Vagina (tissue), 2 donors: ENCODE measurements at places on chromosomes 6 and 20. TPM values are rescaled to one million over a fixed set of nuclear protein-coding genes. Genes with fewer than 3 reads are reported as not detected.
A peak's percentile ranks its signal among the peaks of the same experiment; 100 is the strongest.

Gene PNPLA1
- total RNA-seq = not detected

- H3K36me3 ChIP-seq = no peaks in the 10 kb centered on the region
- H3K4me1 ChIP-seq = no peaks in the 10 kb centered on the region
- no peak overlapping the region for H3K4me3 ChIP-seq
Observed at GRCh38 chr6:168376120-168376519, 56.5 kb upstream of the DACT2 start.

Gene RNF182
- 2.2 TPM for total RNA-seq

DNA sequence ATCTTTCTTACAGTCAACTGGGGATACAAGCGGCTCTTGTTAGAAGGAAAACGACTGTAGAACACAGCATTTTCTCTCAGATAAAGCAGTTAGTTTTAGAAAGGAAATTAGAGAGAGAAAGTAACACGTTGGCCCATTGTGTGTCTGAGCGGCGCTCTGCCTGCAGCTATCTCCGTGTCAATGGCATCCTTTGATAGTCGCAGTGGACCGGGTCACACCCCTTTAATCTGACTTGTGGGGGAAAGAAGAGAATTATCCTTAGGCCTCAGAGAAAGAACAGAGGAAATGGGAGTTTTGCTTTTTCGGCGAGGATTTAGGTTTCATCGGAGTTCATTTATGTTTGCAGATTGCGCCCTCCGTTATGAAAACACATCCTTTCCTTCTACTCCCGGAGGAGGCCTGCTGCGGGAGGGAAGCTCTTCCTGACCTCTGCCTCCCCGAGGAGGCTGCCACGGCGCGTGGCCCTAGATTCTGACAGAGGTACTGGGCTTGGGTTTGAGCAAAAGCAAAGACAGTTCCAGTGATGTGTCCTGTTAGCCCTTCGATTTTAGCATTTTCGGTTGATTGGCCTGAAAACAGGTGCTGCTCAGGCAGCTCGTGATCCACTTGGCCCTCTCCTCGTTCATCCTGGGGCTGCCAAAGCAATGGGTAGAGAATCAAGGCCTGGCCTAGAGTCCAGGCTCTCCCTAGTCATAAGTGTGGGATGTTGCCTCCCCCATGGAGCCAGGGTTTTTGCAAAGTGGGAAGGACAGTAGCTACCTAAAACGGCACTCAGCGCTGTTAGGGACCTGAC lies 74.9 kb downstream of the ZDHHC14 start:
- no peaks in the 10 kb centered on the region for H3K36me3 ChIP-seq
- DNase-seq = no peak
- H3K27me3 ChIP-seq = no peaks in the 10 kb centered on the region
- no peak overlapping the region for H3K4me3 ChIP-seq
- H3K4me1 ChIP-seq = no peaks in the 10 kb centered on the region

Gene WFDC13
- not detected for total RNA-seq

- DNase-seq = no peak
- no peak overlapping the region for H3K4me3 ChIP-seq
- no peaks in the 10 kb centered on the region for H3K36me3 ChIP-seq
Observed at GRCh38 chr20:52340036-52340634, 148.6 kb upstream of the ZFP64 start.

- peaks cover 7% of the 10 kb centered on the region for H3K4me1 ChIP-seq
- H3K36me3 ChIP-seq = no peaks in the 10 kb centered on the region
- no peaks in the 10 kb centered on the region for H3K27me3 ChIP-seq
- DNase-seq = no peak
- H3K27ac ChIP-seq = peak overlapping the region; percentile 44
- H3K4me3 ChIP-seq = peak overlapping the region; percentile 30
Observed at GRCh38 chr6:6736791-6737654, 148.5 kb downstream of the LY86 start.

- H3K36me3 ChIP-seq = no peaks in the 10 kb centered on the region
- H3K27ac ChIP-seq = no peak overlapping the region
- DNase-seq = no peak
- H3K27me3 ChIP-seq = no peaks in the 10 kb centered on the region
- H3K4me1 ChIP-seq = peaks cover 4% of the 10 kb centered on the region
Observed at GRCh38 chr6:149445573-149445972, 39.2 kb downstream of the ZC3H12D start.

- H3K4me3 ChIP-seq = no peak overlapping the region
- no peaks in the 10 kb centered on the region for H3K4me1 ChIP-seq
- no peak overlapping the region for H3K27ac ChIP-seq
- no peaks in the 10 kb centered on the region for H3K27me3 ChIP-seq
- no peak for DNase-seq
Observed at GRCh38 chr6:86357877-86358276, 579.5 kb upstream of the HTR1E start.

GRCh38 chr6:131782764-131783163 lies 25.1 kb upstream of the ENPP1 start:
- no peaks in the 10 kb centered on the region for H3K36me3 ChIP-seq
- H3K4me1 ChIP-seq = no peaks in the 10 kb centered on the region
- no peak overlapping the region for H3K27ac ChIP-seq

DNA sequence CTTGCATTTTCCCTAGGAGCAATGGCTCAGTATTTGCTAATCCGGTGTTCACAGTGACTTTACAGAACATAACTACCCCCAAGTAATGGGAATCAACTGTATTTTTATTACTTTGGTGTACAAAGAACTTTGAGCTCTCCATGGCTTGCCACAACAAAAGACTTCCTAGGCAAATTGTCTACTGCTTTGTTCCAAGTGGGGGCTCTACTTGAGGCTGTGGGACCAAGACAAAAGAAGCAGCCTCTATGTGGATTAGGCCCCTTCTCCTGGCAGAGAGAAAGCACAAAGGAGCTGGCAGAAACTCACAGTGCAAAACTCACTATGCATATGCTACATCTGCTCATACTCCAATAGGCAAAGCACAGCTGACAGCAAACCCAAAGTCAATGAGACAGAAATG lies 853 bp downstream of the WFDC8 start:
- no peaks in the 10 kb centered on the region for H3K36me3 ChIP-seq
- no peak overlapping the region for H3K27ac ChIP-seq
- DNase-seq = no peak
- no peaks in the 10 kb centered on the region for H3K27me3 ChIP-seq
- H3K4me1 ChIP-seq = peaks cover 8% of the 10 kb centered on the region
- H3K4me3 ChIP-seq = no peak overlapping the region

GRCh38 chr6:29941016-29941415 lies 1.3 kb upstream of the HLA-A start:
- H3K27ac ChIP-seq = no peak overlapping the region
- H3K27me3 ChIP-seq = no peaks in the 10 kb centered on the region
- H3K4me1 ChIP-seq = peaks cover 9% of the 10 kb centered on the region
- H3K4me3 ChIP-seq = no peak overlapping the region

DNA sequence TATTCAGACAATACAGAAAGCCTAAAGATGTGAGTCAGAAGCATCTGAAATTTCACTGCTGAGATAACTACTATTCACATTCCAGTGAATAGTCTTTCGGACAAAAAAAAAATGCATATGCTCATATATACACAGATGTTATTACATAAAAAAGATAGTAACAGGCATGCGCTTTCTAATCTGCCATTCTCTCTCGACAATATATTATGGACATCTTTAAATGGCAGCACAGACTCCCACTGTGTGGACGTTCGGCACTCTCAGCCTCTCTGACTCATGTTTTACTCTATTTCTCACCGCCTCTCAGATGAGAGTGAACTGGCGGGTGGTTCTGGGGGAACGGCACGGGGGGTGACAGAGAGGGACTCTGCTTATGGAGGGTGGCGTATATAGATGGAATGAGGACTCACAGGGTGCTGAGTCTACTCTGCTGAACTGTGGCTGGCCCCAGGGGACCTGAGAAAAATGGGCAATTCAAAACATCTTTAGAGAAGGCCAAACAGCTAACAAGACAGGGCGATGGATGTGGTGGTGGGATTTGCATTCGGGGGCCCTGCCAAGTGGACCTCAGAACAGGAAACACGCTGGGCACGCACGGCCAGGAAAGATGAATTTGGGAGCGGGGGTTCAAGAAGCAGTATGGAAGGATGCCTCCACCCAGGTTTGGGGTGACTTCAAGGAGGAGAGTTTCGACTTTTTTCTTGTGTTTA lies 68.9 kb downstream of the MDGA1 start:
- peaks cover 15% of the 10 kb centered on the region for H3K4me1 ChIP-seq
- no peaks in the 10 kb centered on the region for H3K27me3 ChIP-seq
- H3K27ac ChIP-seq = no peak overlapping the region
- no peak overlapping the region for H3K4me3 ChIP-seq
- no peaks in the 10 kb centered on the region for H3K36me3 ChIP-seq

Gene SLC25A27
- total RNA-seq = 39.3 TPM

DNA sequence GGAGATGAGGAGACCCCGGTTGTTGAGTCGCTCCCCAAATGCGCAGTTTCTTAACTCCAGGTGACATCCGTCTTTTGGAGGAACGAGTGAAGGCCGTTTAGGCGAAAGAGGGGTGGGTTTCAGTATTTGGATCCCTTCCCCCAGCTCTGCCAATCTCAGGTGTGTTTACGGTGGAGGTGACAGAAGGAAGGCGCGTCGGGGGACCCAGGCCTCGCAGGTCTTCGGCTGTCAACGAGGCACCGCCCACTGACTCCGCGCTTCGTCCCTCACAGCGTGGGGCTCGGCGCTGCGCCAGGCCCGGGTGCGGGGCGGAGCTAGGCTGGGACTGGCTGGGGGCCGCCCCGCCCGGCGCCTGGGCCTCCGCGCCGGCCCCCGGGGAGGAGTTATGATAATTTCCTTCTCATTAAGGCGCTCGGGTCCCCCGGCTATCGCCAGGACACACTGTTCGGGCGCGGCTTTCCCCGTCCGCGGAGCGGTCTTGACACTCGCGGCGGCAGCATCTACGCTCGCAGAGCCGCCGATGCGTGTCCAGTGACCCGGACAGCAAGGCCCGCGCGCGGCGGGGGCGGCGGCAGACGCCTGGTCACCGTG lies at the start of gene TFAP2C:
Gene TFAP2C (plus strand): TSS at position 434 of the 591 bp plus-strand sequence. CDS start 239 bp downstream, outside the sequence.
- peak within 1 kb of the TSS; percentile 86 for H3K4me3 ChIP-seq
- H3K4me1 ChIP-seq = peaks cover 62% of the 10 kb centered on the region
- H3K27me3 ChIP-seq = no peaks in the 10 kb centered on the region
- peak within 1 kb of the TSS; percentile 92 for H3K27ac ChIP-seq

GRCh38 chr20:3045042-3045815 lies 623 bp upstream of the MRPS26 start:
- no peak for DNase-seq
- peak overlapping the region; percentile 88 for H3K4me3 ChIP-seq
- no peaks in the 10 kb centered on the region for H3K36me3 ChIP-seq
- H3K27ac ChIP-seq = peak overlapping the region; percentile 82

DNA sequence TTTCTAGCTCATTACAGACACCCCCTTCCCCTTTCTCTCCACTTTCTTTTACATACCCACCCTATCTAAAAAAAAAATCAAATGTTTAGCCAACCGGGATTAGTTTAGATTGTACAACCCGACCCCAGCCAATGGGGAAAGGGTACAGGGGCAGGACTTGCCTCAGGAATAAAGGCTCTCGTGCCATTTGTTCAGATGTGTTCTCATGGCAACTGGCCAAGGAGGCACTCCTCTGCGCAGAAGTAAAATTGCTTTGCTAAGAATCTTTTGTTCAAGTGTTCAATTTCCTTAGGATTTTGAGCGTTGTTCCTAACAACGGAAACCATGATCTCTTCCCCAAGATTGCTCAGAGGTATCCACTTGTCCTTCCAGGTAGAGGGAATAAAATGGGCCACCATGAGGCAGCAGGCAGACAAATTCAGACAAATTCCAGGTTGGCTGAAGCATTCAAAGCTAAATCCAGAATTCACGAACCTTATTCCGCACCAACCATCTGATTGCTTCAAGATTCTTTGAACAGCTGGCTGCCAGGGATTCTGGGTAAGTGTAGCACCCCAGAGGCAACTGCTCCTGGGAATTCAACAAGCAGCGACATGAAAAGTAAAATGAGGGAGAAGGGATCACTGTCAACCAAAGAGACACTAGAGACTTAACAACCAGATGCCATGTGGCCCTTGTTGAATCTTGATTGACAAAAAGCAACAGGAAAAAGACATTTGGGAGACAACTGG lies 431.8 kb downstream of the PREX1 start:
- H3K4me1 ChIP-seq = peaks cover 11% of the 10 kb centered on the region
- H3K27me3 ChIP-seq = no peaks in the 10 kb centered on the region
- no peak for DNase-seq
- no peak overlapping the region for H3K27ac ChIP-seq

GRCh38 chr20:5056801-5057599 lies 55.7 kb upstream of the SLC23A2 start:
- no peaks in the 10 kb centered on the region for H3K4me1 ChIP-seq
- H3K4me3 ChIP-seq = no peak overlapping the region
- H3K27me3 ChIP-seq = no peaks in the 10 kb centered on the region
- no peak for DNase-seq

Gene MUCL3
- total RNA-seq = 0.49 TPM

Gene SLC4A11
- 4.9 TPM for total RNA-seq

Gene CST4
- total RNA-seq = not detected

- H3K4me3 ChIP-seq = no peak overlapping the region
- DNase-seq = no peak
- no peaks in the 10 kb centered on the region for H3K36me3 ChIP-seq
- no peaks in the 10 kb centered on the region for H3K4me1 ChIP-seq
- H3K27ac ChIP-seq = no peak overlapping the region
- no peaks in the 10 kb centered on the region for H3K27me3 ChIP-seq
Observed at GRCh38 chr20:2285613-2286012, 10.2 kb upstream of the TGM3 start.

Gene E2F1
- 0.49 TPM for total RNA-seq
